ENCODE measurements at places on chromosomes 11 and 22.

DNA sequence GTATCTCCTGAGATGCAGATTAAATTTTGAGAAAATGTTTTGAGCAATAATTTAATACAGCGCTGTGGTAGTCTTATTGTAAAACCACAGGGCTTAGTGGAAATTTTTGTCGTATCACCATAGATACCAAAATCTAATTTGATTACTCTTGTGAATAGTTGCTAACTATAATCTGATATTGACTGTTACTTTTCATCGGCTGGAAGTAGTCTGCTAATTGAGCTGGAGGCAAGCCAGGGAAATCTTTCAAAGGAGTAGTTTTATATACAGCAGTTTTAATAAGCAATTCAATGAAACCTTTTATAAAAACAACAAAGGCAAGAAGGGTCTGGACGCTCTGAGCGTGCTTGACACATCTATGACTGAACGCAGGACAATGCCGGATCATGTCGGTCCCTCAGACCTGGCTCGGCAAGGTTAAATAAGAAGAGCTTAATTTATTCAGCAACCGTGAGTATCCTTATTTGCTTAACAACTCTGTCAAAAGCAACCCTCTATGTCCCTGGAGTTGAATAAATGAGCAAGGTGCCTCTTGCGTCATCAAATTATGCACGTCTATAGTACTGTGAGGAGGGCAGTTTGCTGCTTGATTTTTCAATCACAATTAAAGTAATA lies 121.2 kb downstream of the NCAM1 start:
- no peak overlapping the region for H3K4me3 ChIP-seq
- H3K27ac ChIP-seq, result no peak overlapping the region
- no peak for DNase-seq
- H3K36me3 ChIP-seq, result no peaks in the 10 kb centered on the region
- no peaks in the 10 kb centered on the region for H3K4me1 ChIP-seq
- peaks cover 30% of the 10 kb centered on the region for H3K27me3 ChIP-seq

- H3K36me3 ChIP-seq, result no peaks in the 10 kb centered on the region
- no peak for DNase-seq
- no peaks in the 10 kb centered on the region for H3K27me3 ChIP-seq
- H3K4me1 ChIP-seq, result no peaks in the 10 kb centered on the region
- no peak overlapping the region for H3K27ac ChIP-seq
- no peak overlapping the region for H3K4me3 ChIP-seq
These were observed 516.2 kb downstream of the INSC start for GRCh38 chr11:15630896-15631295.

DNA sequence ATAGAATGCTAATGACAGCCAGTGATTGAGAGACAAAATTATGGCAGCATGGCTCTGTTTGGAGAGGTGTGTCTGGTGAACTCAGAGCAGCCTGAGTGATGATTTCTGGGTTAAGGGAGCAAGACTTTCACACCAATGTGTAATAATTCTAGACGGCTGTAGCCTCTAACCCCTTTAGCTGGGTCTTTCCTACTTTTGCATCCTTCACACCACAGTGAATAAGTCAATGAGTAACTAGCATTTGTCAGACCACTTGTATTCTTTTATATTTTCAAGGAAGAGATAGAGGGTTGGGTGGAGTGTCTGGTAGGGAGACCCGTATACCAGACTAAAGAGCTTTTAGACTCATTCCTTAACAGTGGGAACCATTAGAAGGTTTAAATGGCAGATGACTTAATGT lies 50.4 kb downstream of the ATXN10 start:
- peaks cover 5% of the 10 kb centered on the region for H3K36me3 ChIP-seq
- no peaks in the 10 kb centered on the region for H3K27me3 ChIP-seq
- H3K4me3 ChIP-seq, result no peak overlapping the region
- H3K27ac ChIP-seq, result no peak overlapping the region
- DNase-seq, result no peak
- peaks cover 51% of the 10 kb centered on the region for H3K4me1 ChIP-seq

- H3K4me1 ChIP-seq, result peaks cover 9% of the 10 kb centered on the region
- H3K4me3 ChIP-seq, result no peak overlapping the region
- H3K36me3 ChIP-seq, result peaks cover 27% of the 10 kb centered on the region
- no peak overlapping the region for H3K27ac ChIP-seq
These were observed 15.6 kb downstream of the MOB2 start for GRCh38 chr11:1470681-1471611.

GRCh38 chr11:91129596-91129995 lies 906.7 kb upstream of the CHORDC1 start:
- no peak overlapping the region for H3K4me3 ChIP-seq
- H3K36me3 ChIP-seq, result no peaks in the 10 kb centered on the region
- DNase-seq, result no peak

- H3K27me3 ChIP-seq, result peaks cover 2% of the 10 kb centered on the region
- no peaks in the 10 kb centered on the region for H3K4me1 ChIP-seq
- no peak for DNase-seq
- no peaks in the 10 kb centered on the region for H3K36me3 ChIP-seq
These were observed 423.7 kb upstream of the CADM1 start for GRCh38 chr11:115927823-115928329.

DNA sequence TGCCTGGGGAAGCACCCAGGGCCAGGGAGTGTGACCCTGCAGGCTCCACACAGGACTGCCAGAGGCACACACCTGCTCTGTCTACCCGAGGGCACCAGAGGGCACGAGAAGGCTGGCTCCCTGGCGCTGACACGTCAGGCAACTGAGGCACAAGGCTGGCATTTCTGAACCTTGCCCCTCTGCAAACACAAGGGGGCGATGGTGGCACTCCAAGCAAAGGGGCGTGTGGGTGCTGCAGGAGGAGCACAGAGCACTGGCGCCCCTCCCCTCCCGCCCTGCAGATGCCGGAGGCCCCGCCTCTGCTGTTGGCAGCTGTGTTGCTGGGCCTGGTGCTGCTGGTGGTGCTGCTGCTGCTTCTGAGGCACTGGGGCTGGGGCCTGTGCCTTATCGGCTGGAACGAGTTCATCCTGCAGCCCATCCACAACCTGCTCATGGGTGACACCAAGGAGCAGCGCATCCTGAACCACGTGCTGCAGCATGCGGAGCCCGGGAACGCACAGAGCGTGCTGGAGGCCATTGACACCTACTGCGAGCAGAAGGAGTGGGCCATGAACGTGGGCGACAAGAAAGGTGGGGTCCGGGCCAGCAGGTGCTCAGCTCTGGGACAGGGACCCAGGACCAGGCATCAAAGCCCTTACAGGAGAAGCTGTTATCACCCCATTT lies 20.8 kb upstream of the TXNRD2 start:
- DNase-seq, result no peak
- no peaks in the 10 kb centered on the region for H3K27me3 ChIP-seq
- no peak overlapping the region for H3K4me3 ChIP-seq
- peaks cover 6% of the 10 kb centered on the region for H3K4me1 ChIP-seq
- H3K36me3 ChIP-seq, result peaks cover 7% of the 10 kb centered on the region

GRCh38 chr11:44711787-44712608 lies 14.8 kb upstream of the TSPAN18 start:
- H3K4me3 ChIP-seq, result no peak overlapping the region
- H3K27ac ChIP-seq, result peak overlapping the region; percentile 5
- peaks cover 18% of the 10 kb centered on the region for H3K4me1 ChIP-seq

DNA sequence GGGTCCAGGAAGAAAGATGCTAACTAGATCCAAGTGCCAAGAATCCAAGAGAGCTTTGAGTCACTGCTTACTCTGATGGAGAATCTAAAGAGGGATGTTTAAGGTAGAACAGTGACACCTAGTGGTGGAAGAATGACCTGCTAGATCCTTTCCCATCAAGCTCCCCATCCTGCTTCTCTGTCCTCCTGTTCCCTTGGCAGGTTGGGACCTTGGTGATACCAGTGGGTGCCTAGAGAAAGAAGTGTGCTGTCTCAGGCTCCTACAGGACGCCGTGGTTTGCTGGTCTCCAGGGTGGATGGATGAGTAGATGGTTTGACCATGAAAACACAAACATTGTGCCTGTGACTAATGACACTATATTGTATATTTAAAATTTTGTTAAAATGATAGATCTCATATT lies 383.7 kb downstream of the TMEM135 start:
- H3K36me3 ChIP-seq, result peaks cover 2% of the 10 kb centered on the region
- no peak for DNase-seq
- no peak overlapping the region for H3K4me3 ChIP-seq

GRCh38 chr22:24118689-24119384 lies 62.5 kb upstream of the SUSD2 start:
- peaks cover 4% of the 10 kb centered on the region for H3K4me1 ChIP-seq
- peaks cover 14% of the 10 kb centered on the region for H3K36me3 ChIP-seq
- H3K27ac ChIP-seq, result no peak overlapping the region
- H3K4me3 ChIP-seq, result no peak overlapping the region
- DNase-seq, result no peak

- no peaks in the 10 kb centered on the region for H3K4me1 ChIP-seq
- H3K4me3 ChIP-seq, result no peak within 1 kb of the TSS
- H3K27me3 ChIP-seq, result no peaks in the 10 kb centered on the region
- no peak within 1 kb of the TSS for H3K27ac ChIP-seq
- no peaks in the 10 kb centered on the region for H3K36me3 ChIP-seq
- DNase-seq, result no peak
These were observed at the start of gene MUC15 for GRCh38 chr11:26571861-26572654. Gene MUC15 (minus strand): TSS chr11:26572263. CDS start chr11:26567094, 5,169 bp downstream.

- no peak for DNase-seq
- no peak overlapping the region for H3K4me3 ChIP-seq
- peaks cover 16% of the 10 kb centered on the region for H3K36me3 ChIP-seq
- peaks cover 64% of the 10 kb centered on the region for H3K4me1 ChIP-seq
- no peaks in the 10 kb centered on the region for H3K27me3 ChIP-seq
These were observed 101.0 kb downstream of the PTPRJ start for GRCh38 chr11:48081151-48082010.

GRCh38 chr22:19115628-19116027 lies 6.6 kb downstream of the DGCR2 start:
- H3K4me3 ChIP-seq, result no peak overlapping the region
- H3K27ac ChIP-seq, result peak overlapping the region; percentile 78
- H3K36me3 ChIP-seq, result peaks cover 16% of the 10 kb centered on the region

DNA sequence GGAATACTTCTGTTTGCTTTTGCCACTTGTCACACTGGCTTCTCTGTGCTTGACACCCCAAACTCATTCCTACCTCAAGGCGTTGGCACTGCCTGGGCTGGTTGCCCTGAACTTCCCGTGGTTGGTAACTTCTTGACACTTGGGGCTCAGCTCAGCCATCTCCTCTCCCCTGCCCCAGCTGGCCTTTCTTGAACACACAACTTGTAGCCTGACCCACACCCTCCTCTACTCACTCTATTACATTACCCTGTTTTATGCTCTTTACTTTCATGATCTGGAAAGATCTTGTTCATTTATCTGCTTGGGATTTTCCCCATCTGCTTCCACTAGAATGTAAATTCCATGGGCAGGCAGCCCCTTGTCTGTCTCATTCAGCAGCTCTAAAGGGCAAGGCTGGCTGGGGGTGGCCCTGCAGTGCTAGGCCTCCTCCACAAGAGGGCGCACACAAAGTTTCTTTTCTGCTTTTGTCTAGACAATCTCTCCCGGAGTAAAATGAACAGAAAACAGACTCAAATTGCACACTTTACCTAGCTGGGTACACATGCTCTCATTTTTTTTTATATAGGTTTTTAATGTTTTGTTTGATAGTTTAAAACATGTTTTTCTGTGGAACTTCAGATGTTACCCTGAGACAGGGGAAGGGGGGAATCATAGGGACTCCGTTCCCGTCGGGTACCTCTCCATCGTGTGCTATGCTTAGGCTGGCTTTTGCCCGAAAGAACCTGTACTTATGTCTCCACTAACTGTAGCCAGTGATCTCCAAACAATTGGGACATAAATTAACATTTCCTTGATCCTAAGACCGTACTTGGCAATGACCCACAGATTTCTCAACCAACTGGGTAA lies 16.4 kb upstream of the MRGPRX2 start:
- peaks cover 5% of the 10 kb centered on the region for H3K4me1 ChIP-seq
- no peak overlapping the region for H3K27ac ChIP-seq
- H3K4me3 ChIP-seq, result no peak overlapping the region
- DNase-seq, result peak; percentile 43
- H3K27me3 ChIP-seq, result no peaks in the 10 kb centered on the region

GRCh38 chr11:9069256-9069655 lies 22.1 kb downstream of the SCUBE2 start:
- no peak overlapping the region for H3K27ac ChIP-seq
- H3K4me1 ChIP-seq, result no peaks in the 10 kb centered on the region
- H3K36me3 ChIP-seq, result no peaks in the 10 kb centered on the region
- no peak for DNase-seq
- no peak overlapping the region for H3K4me3 ChIP-seq

- no peak overlapping the region for H3K4me3 ChIP-seq
- no peaks in the 10 kb centered on the region for H3K4me1 ChIP-seq
- H3K27ac ChIP-seq, result no peak overlapping the region
- H3K27me3 ChIP-seq, result no peaks in the 10 kb centered on the region
These were observed 802.5 kb downstream of the DLG2 start for GRCh38 chr11:84824624-84825023.

DNA sequence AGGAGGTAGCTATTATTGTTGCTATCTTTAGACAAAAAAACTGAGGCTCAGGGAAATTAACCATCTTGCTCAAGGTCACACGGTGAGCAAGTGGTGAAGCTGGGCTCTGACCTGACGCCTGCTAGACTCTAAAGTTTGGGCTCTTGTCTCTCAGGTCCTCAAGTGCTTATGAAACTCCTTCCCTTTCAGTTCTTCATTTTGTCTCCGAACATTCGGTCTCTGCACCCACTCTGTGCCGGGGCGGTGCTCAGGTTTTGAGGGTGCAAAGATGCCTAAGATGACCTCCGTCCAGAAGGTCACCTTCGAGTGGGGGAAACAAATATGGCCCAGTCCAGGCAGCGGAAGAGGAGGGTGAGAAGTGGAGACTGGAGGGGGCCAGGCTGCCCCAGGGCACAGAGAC lies 16.0 kb downstream of the OVOL1 start:
- H3K27ac ChIP-seq, result no peak overlapping the region
- no peaks in the 10 kb centered on the region for H3K4me1 ChIP-seq
- no peak for DNase-seq
- no peak overlapping the region for H3K4me3 ChIP-seq
- no peaks in the 10 kb centered on the region for H3K36me3 ChIP-seq

GRCh38 chr11:113387605-113388211 lies at the start of gene ANKK1:
Gene ANKK1 (plus strand): TSS chr11:113387779. CDS start chr11:113387885, 106 bp downstream.
- H3K27me3 ChIP-seq, result peaks cover 12% of the 10 kb centered on the region
- DNase-seq, result no peak
- H3K36me3 ChIP-seq, result no peaks in the 10 kb centered on the region
- no peaks in the 10 kb centered on the region for H3K4me1 ChIP-seq

- no peak overlapping the region for H3K27ac ChIP-seq
- no peak for DNase-seq
- peaks cover 78% of the 10 kb centered on the region for H3K27me3 ChIP-seq
- no peak overlapping the region for H3K4me3 ChIP-seq
These were observed 4.5 kb upstream of the CYB5R2 start for GRCh38 chr11:7677796-7678201.

- no peaks in the 10 kb centered on the region for H3K36me3 ChIP-seq
- H3K4me1 ChIP-seq, result no peaks in the 10 kb centered on the region
- no peaks in the 10 kb centered on the region for H3K27me3 ChIP-seq
- H3K4me3 ChIP-seq, result no peak overlapping the region
- DNase-seq, result no peak
These were observed 212.4 kb upstream of the SESN3 start for GRCh38 chr11:95443386-95443785.
